ENCODE measurements at places on chromosomes 3 and 15.

DNA sequence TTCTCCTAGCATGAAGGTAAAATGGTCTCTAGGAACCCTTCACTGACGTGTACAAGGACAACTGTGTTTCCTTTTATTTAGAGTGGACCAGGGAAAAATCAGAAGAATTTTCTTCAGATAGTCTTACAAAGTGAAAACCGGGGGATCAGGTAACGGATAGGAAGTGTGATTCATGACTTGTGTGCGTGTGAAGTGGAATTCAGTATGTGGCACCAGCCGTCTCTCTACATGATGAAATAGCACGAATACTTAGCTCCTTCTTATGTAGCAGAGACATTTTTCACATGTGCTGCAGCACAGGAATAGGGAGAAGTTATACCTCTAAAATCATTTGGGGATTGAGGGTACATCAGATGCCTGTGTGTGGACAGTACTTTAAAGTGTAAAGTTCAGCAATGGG, 159.2 kb downstream of the MEX3B start:
- DNase-seq = no peak

DNA sequence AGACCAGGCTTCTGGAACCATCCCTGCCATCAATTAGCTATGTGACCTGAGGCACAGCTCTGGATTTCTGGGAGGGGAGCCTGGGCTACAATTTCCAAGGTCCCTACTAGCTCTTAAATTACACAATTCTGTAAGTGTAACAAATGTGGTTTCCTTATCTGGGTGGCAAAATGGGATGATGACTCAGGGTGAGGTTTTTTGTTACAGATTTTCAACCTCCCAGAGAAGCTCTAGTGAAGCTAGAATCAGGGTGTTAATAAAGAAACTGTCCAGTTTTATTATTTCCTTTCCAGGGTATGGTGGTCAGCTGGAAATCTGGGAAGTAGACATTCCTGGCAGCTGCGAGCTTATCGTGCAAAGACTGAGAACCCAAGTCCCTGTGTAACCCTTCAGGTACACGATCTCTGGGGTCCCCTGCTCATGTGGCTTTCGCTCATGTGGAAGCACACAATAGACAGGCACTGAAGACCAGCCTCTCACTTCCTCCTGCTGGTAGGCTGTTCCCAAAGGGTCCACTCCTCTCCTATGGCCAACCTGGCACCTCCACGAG, 7.3 kb downstream of the RAB27A start:
- no peak for DNase-seq

GRCh38 chr3:166223120-166223519, 385.9 kb upstream of the BCHE start:
- no peak for DNase-seq

DNA sequence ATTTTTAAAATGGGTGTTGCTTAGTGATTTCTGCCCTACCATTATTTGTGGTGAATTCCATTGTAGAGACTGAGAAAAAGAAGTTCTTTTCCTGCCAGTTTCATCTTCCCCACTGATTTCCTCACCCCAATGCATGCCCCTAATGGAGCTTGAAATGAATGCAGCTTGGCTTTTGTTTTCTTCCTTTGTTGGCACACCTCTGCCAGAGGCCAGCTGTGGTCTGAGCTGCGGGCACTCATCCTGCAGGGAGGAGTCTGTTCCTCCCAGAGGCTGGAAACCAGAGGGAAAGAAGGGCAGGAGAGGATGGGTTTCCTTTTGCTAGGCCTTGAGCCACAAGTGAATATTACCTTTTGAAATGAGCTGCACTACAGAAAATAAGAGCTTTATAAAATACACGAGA, 9.3 kb upstream of the ST8SIA2 start:
- DNase-seq = no peak

DNA sequence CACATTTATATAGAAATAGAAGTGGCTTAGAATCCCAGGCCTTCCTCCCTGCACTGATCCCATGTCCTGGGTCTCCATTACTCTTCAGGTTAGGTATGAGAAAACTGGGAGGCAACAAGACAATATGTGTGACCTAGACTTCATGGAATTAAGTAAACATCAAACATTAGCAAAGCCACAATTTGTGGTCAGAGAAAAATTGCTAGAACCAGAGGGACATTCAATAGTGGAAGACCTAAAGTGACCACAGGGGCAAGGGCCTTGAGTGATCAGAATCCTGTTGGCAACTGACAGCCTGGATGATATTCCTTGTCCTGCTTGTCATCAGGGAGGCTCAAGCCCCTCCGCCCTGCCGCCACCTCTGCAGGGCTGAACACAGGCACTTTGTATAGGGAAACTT, 322.8 kb upstream of the CTNNB1 start:
- DNase-seq = no peak

DNA sequence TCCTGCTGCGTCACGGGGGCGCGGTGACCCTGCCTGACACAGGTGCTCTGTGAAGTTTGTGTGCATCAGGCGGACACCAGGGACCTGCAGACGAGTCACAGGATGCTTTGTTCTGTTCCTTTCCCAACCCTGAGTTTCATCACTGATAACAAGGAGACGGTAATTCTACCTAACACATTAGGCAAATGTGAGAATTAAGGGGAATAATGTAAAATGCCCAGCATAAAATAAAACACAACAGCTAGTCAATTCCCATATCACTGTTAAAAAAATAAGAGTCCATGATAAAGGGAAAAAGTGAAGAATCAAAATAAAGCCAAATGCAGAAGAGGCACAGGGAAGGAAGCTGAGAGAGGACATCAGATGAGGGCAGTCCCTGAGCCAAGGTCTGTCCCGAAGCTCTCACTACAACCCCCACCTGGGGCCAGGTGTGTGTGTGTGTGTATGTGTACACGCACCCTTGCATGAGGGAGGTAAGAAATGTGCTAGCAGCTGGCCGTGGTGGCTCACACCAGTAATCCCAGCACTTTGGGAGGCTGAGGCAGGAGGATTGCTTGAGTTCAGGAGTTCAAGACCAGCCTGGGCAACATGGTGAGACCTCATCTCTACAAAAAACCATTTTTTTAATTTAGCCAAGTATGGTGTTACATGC, 27.5 kb downstream of the PLA2G4D start:
- DNase-seq = no peak

DNA sequence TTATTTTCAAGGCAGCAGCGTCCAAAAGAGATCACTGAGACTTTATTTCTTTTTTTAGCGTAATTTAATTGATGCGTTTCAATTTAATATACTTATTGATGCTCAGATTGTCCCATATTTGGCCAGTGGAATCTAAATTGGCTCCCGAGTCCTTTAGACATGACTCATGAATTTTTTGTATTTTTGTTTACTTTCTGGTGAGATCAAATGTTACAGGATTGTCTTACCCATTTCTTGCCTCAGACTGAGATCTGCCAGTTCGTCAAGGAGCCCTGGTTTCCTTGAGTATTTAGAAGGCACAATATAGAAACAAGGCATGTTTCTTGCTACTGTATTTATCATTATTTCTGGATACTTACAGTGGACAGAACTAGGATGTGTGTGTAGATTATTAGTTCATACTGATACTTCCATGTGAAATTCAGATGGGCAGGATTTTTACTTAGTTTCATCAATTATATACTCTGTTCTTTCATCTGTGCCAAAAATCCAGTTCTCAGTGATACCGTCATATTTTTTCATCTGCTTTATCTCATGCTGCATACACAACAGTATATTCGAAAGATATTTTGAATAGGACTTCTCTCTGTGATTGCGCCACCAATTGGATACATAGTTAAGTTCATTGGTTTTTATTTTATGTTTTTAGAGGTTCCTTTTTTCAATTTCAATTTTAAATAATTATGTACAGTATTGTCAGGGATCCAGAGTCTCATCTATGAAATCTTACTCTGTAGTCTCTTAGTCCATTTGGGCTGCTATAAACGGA, 436.9 kb upstream of the C2CD4B start:
- DNase-seq = no peak

Measured in NCI-H187 treated with DMSO at 0.1 percent for 48 hours (cell line).